ENCODE measurements at places on chromosomes 6 and 20.

GRCh38 chr6:44727651-44728630 is 340.4 kb downstream of the CDC5L start:
- no peaks in the 10 kb centered on the region for H3K27me3 ChIP-seq
- peaks cover 11% of the 10 kb centered on the region for H3K4me1 ChIP-seq
- no peaks in the 10 kb centered on the region for H3K36me3 ChIP-seq
- no peak overlapping the region for H3K4me3 ChIP-seq
- DNase-seq = no peak

DNA sequence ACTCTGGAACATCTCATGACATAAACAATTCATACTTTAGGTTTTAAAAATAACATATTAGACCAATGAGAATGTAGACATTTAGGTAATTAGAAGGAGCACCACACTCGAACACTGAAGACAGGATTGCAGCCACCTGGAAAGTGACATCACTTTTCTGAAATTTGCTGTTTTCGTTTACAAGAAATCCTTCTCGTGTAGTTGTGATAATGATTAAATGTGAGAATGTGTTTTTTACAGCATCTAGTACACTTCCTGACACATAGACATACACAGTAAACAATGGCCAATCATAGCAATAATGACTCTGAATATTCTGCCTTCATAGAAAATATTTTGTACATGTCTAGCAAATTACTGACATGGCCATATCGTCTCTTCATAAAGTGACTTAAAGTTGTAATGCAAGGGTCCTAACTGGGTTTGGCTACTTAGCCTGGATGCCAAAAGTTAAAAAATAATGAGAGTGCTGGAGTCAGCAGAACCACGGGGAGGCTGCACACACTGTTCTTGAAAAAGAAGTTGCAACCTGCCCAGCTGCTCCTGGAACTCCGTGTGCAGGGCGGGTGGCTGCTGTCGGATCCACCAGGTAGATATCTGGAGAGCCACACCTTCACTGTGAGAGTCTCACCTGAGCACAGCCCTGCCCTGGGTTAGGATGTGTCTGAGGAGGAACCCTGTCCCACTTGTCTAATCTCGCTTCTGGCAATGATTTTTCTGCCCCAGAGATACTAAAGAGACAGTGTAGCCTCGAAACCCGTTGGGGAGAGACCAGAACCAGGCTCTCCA is 212.9 kb downstream of the QKI start:
- H3K4me3 ChIP-seq = no peak overlapping the region
- H3K36me3 ChIP-seq = no peaks in the 10 kb centered on the region
- no peak for DNase-seq
- no peaks in the 10 kb centered on the region for H3K4me1 ChIP-seq

GRCh38 chr6:66336176-66336575 is 629.1 kb upstream of the EYS start:
- no peak overlapping the region for H3K27ac ChIP-seq

- no peaks in the 10 kb centered on the region for H3K36me3 ChIP-seq
- no peak for DNase-seq
- H3K27me3 ChIP-seq = no peaks in the 10 kb centered on the region
- H3K4me1 ChIP-seq = no peaks in the 10 kb centered on the region
These were observed 31.0 kb downstream of the TIAM2 start for GRCh38 chr6:155026022-155026705.

DNA sequence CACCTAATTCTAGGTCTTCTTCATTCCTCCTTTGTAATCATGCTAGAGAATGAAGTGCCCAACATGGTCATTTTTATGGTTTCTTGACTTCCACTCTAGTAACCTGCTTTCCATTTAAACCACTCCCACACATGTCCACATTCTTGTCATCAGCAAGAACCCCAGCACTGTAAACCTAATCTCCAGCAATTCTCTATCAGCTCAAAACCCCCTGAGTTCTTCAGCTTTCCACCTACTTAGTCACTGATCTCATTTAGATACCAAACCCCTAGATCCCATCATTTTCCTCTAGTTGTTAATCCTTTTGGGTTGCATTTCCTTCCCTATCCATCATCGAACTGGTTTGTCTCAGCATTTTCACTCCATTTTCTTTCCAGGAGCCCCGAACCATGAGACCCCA is 49.7 kb downstream of the GOPC start:
- DNase-seq = no peak
- peaks cover 7% of the 10 kb centered on the region for H3K4me1 ChIP-seq
- no peaks in the 10 kb centered on the region for H3K27me3 ChIP-seq
- no peaks in the 10 kb centered on the region for H3K36me3 ChIP-seq
- no peak overlapping the region for H3K27ac ChIP-seq

DNA sequence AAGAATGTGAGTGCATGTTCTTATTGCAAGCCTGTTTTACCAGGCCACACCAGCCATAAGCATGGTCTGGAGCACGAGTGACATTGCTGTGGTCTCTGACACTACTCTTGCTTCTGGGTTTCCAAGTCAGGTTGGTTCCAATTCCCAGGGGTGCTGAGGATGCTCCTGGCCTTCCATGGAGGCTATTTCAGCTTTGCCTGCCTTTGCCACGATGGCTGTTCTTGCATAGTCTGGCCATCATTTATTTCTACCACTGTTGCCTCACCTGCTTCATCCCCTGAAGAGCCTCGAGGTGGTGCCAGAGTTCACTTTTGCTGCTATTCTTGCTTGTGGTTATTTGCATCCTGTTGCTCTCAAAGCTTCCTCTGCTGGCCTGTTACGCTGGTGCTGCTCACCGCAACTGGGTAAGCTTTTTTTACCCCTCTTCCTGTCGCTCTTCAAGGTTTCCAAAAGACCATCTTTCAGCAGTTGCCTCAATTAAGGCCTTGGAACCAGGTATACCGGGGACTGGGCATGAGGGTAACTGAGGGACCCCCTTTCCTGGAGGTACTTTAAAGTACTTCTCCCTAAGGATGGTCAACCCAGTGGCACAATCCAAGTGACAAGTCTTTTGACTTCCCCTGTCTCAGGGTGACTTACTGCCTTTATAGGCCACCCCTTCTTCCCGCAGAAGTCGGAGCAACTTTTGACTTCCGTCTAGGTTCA is 64.5 kb downstream of the AKAP7 start:
- peak; percentile 43 for DNase-seq
- H3K27me3 ChIP-seq = no peaks in the 10 kb centered on the region
- peak overlapping the region; percentile 53 for H3K27ac ChIP-seq

- no peaks in the 10 kb centered on the region for H3K36me3 ChIP-seq
- no peak overlapping the region for H3K27ac ChIP-seq
- DNase-seq = no peak
- no peak overlapping the region for H3K4me3 ChIP-seq
- peaks cover 16% of the 10 kb centered on the region for H3K4me1 ChIP-seq
- peaks cover 11% of the 10 kb centered on the region for H3K27me3 ChIP-seq
These were observed 267.0 kb downstream of the DLL1 start for GRCh38 chr6:170023620-170024521.

GRCh38 chr6:44039191-44039719 is 88.0 kb downstream of the MRPL14 start:
- H3K27ac ChIP-seq = no peak overlapping the region
- H3K36me3 ChIP-seq = no peaks in the 10 kb centered on the region
- H3K27me3 ChIP-seq = no peaks in the 10 kb centered on the region
- no peak for DNase-seq
- H3K4me3 ChIP-seq = no peak overlapping the region
- H3K4me1 ChIP-seq = peaks cover 22% of the 10 kb centered on the region

DNA sequence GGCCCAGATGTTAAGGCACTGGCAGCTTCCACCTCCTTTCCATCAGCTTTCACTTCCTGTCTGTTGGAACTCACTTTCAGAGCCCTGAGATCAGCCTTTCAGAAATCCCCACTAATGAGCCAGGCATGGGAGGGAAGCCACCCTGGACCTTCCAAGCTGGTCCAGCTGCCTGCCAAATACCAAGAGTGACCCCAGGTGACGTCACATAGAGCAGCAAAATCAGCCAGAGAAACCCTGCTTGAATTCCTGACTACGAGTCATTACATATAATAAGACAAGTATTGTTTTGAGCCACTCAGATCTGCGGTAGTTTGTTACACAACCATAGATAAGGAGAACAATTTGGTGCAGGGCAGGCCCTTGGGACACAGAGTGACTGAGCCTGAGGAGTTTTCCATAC is 556.0 kb upstream of the JAG1 start:
- no peak overlapping the region for H3K27ac ChIP-seq
- peak; percentile 8 for DNase-seq
- no peaks in the 10 kb centered on the region for H3K4me1 ChIP-seq
- H3K4me3 ChIP-seq = no peak overlapping the region
- H3K27me3 ChIP-seq = no peaks in the 10 kb centered on the region

GRCh38 chr6:8325743-8326142 is 109.6 kb downstream of the SLC35B3 start:
- H3K27me3 ChIP-seq = no peaks in the 10 kb centered on the region
- H3K27ac ChIP-seq = no peak overlapping the region
- H3K4me1 ChIP-seq = no peaks in the 10 kb centered on the region
- H3K4me3 ChIP-seq = no peak overlapping the region
